ENCODE measurements at places on chromosomes 12 and 14. TPM values are rescaled to one million over a fixed set of nuclear protein-coding genes. Genes with fewer than 3 reads are reported as not detected.

SIX1 gene
- 0.32 TPM for polyA plus RNA-seq

SCNN1A gene
- polyA plus RNA-seq = 47.1 TPM

RNF212B gene
- polyA plus RNA-seq = 0.45 TPM

MYO1A gene
- polyA plus RNA-seq = 775 TPM

- H3K4me3 ChIP-seq = no peak overlapping the region
- H3K27me3 ChIP-seq = no peaks in the 10 kb centered on the region
- no peak overlapping the region for H3K27ac ChIP-seq
- no peaks in the 10 kb centered on the region for H3K4me1 ChIP-seq
- H3K36me3 ChIP-seq = no peaks in the 10 kb centered on the region
Measured at GRCh38 chr12:9047105-9047504, 57.8 kb downstream of the KLRG1 start.

- no peaks in the 10 kb centered on the region for H3K4me1 ChIP-seq
- no peak overlapping the region for H3K27ac ChIP-seq
- no peaks in the 10 kb centered on the region for H3K36me3 ChIP-seq
- H3K4me3 ChIP-seq = no peak overlapping the region
- H3K27me3 ChIP-seq = no peaks in the 10 kb centered on the region
Measured at GRCh38 chr12:70571705-70572268, 65.4 kb downstream of the PTPRB start.

- H3K27ac ChIP-seq = no peak overlapping the region
- no peak overlapping the region for H3K4me3 ChIP-seq
- no peaks in the 10 kb centered on the region for H3K4me1 ChIP-seq
- DNase-seq = peak; percentile 57
- no peaks in the 10 kb centered on the region for H3K36me3 ChIP-seq
- no peaks in the 10 kb centered on the region for H3K27me3 ChIP-seq
Measured at GRCh38 chr12:77152623-77153193, 87.3 kb upstream of the E2F7 start.

DNA sequence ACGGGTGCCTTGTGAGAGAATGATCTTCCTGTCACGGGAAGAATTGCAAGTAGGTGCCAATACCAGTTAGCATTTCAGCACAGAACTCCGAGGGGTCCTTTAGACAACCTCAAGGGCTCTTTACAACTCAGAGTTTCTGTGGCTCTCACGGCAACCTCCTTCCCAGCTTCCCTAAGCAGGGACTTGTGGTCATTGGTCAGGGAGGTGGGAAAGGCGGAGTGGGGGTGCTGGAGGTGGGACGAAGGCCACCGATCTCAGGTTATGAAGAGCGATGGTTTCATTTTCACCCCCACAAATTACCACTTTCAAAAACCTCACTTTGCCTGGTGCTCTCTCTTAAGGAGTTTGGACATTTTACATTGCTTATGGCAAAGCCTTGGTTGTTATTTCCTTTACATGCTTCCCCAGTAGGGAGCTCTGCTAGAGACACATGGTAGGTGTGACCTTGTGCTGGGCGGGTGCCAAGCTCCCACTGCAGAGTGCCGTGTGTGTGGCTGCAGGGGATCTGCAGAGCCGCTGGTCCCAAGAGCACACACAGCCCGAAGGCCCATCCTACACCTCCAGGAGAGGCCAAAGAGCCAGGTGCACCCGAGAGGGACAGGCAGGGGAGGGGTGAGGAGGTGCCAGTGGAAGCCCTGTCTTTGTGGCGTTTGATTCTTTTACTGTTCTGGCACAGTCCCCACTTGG, 21.4 kb downstream of the BCL2L14 start:
- DNase-seq = no peak
- no peak overlapping the region for H3K27ac ChIP-seq
- H3K4me3 ChIP-seq = no peak overlapping the region

GRCh38 chr12:10220398-10221077, 7.9 kb downstream of the GABARAPL1 start:
- H3K4me3 ChIP-seq = no peak overlapping the region
- H3K4me1 ChIP-seq = no peaks in the 10 kb centered on the region
- H3K36me3 ChIP-seq = peaks cover 9% of the 10 kb centered on the region

- H3K27ac ChIP-seq = no peak overlapping the region
- peaks cover 5% of the 10 kb centered on the region for H3K4me1 ChIP-seq
- DNase-seq = no peak
Measured at GRCh38 chr12:32117316-32117715, 10.7 kb downstream of the BICD1 start.

- H3K36me3 ChIP-seq = peaks cover 24% of the 10 kb centered on the region
- H3K4me3 ChIP-seq = no peak overlapping the region
- H3K27me3 ChIP-seq = no peaks in the 10 kb centered on the region
- H3K27ac ChIP-seq = no peak overlapping the region
- H3K4me1 ChIP-seq = no peaks in the 10 kb centered on the region
- no peak for DNase-seq
Measured at GRCh38 chr14:101897326-101897725, 67.0 kb upstream of the DYNC1H1 start.

DNA sequence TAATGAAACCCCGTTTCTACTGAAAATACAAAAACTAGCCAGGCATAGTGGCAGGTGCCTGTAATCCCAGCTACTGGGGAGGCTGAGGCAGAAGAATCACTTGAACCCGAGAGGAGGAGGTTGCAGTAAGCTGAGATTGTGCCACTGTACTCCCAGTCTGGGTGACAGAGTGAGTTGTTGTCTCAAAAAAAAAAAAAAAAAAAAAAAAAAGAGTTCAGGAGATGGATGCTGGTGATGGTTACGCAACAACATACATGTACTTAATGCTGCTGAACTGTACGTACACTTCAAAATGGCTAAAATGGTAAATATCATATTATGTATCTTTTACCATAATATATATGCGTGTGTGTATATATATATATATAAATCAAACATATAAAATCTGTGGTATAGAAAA, 29.0 kb downstream of the ACTN1 start:
- no peak for DNase-seq
- H3K27me3 ChIP-seq = no peaks in the 10 kb centered on the region
- no peaks in the 10 kb centered on the region for H3K36me3 ChIP-seq
- no peak overlapping the region for H3K4me3 ChIP-seq
- peaks cover 70% of the 10 kb centered on the region for H3K4me1 ChIP-seq

- no peaks in the 10 kb centered on the region for H3K36me3 ChIP-seq
- no peaks in the 10 kb centered on the region for H3K4me1 ChIP-seq
Measured at GRCh38 chr12:92000597-92000996, 145.0 kb downstream of the BTG1 start.

GRCh38 chr12:97159377-97159776, 252.3 kb downstream of the NEDD1 start:
- no peaks in the 10 kb centered on the region for H3K36me3 ChIP-seq
- H3K27me3 ChIP-seq = no peaks in the 10 kb centered on the region
- H3K4me3 ChIP-seq = no peak overlapping the region
- no peaks in the 10 kb centered on the region for H3K4me1 ChIP-seq

DNA sequence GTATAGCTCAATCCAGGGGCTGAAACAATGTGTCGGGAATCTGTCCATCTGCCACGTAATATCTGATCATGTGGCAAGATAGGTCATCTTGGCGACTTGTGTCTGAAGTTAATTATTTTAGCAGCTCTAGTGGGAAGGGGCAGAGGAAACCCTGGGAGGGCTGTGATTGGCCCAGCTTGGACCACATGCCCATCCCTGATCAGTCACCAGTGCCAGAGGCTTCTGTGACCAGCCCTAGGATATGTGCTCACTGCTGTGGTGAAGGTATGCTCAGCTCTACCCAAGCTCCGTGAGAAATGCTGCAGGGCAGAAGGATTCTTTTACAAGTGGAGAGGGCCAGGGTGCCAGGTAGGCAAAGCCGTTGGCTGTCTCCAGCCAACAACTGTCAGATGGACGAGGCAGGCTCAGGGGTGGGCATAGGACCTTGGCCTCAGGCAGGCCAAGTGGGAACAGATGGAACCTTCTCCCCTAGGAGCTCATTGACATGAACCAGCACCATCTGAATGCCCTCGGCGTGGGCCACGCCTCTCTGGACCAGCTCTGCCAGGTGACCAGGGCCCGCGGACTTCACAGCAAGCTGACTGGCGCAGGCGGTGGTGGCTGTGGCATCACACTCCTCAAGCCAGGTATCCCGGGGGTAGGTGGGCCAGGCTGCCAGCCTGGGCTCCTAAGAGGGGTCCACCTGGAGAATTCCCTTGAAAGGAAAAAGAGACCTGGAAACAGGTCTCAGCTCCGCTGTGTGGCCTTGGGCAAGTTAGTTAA, 21.1 kb downstream of the MVK start:
- H3K27me3 ChIP-seq = no peaks in the 10 kb centered on the region
- H3K4me3 ChIP-seq = no peak overlapping the region
- DNase-seq = no peak
- no peak overlapping the region for H3K27ac ChIP-seq

- no peak overlapping the region for H3K4me3 ChIP-seq
- H3K4me1 ChIP-seq = no peaks in the 10 kb centered on the region
- H3K36me3 ChIP-seq = no peaks in the 10 kb centered on the region
- no peak overlapping the region for H3K27ac ChIP-seq
- no peak for DNase-seq
- no peaks in the 10 kb centered on the region for H3K27me3 ChIP-seq
Measured at GRCh38 chr12:93877446-93877845, 200.3 kb downstream of the CRADD start.

DNA sequence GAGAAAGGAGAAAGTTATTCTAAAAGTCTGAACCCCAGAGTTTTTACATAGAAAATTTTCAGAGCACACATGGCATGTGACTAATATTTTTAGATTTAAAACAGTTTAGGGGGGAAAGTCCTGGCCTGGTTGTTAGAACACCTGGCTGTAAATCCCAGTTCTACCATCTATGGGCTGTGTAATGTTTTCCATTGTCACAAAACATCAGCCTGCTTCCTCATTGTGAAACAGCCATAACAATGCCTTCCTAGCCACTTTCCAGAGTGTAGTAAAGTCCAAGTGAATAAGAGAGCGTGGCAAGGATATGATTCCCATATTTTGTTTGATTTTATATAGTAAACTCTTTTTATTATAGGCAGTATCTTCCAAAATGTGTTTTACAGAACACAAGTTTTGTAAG, 310.0 kb upstream of the DCN start:
- no peaks in the 10 kb centered on the region for H3K36me3 ChIP-seq
- H3K27ac ChIP-seq = no peak overlapping the region
- no peak overlapping the region for H3K4me3 ChIP-seq
- no peaks in the 10 kb centered on the region for H3K4me1 ChIP-seq
- peak; percentile 39 for DNase-seq

- no peak for DNase-seq
- H3K36me3 ChIP-seq = peaks cover 3% of the 10 kb centered on the region
- no peak overlapping the region for H3K27ac ChIP-seq
- H3K4me1 ChIP-seq = no peaks in the 10 kb centered on the region
- H3K27me3 ChIP-seq = no peaks in the 10 kb centered on the region
Measured at GRCh38 chr12:94326727-94327126, 132.9 kb downstream of the CEP83 start.

GRCh38 chr14:38941488-38941887, 161.5 kb downstream of the SEC23A start:
- no peak overlapping the region for H3K4me3 ChIP-seq
- DNase-seq = no peak
- H3K36me3 ChIP-seq = no peaks in the 10 kb centered on the region
- no peaks in the 10 kb centered on the region for H3K27me3 ChIP-seq
- H3K4me1 ChIP-seq = no peaks in the 10 kb centered on the region
- no peak overlapping the region for H3K27ac ChIP-seq

DNA sequence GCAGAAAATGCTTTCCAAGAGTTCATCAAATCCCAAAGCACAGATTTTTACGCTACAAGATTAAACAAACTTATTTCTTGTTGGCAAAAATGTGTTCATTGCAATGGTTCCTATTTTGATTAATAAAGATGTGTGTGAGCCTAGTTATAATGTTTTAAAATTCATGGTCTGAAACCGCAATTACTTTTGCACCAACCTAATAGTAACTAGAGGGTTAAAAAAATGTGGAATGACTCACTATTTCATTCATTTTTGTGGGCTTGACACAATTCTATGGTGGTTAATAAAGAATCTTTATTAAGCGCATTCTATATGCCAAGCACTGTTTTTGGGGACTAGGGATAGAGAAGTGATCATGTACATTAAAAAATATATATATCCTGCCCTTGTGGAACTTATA, 38.6 kb upstream of the METAP2 start:
- no peaks in the 10 kb centered on the region for H3K36me3 ChIP-seq
- H3K27ac ChIP-seq = no peak overlapping the region
- no peak overlapping the region for H3K4me3 ChIP-seq
- H3K4me1 ChIP-seq = no peaks in the 10 kb centered on the region
- no peaks in the 10 kb centered on the region for H3K27me3 ChIP-seq

- no peaks in the 10 kb centered on the region for H3K27me3 ChIP-seq
- H3K4me1 ChIP-seq = no peaks in the 10 kb centered on the region
- H3K4me3 ChIP-seq = no peak overlapping the region
- peak overlapping the region; percentile 89 for H3K27ac ChIP-seq
- H3K36me3 ChIP-seq = peaks cover 20% of the 10 kb centered on the region
- no peak for DNase-seq
Measured at GRCh38 chr14:101819251-101819990, 57.9 kb downstream of the PPP2R5C start.

GRCh38 chr14:77031759-77032490, 3.4 kb upstream of the IRF2BPL start:
- H3K27ac ChIP-seq = peak overlapping the region; percentile 94
- H3K27me3 ChIP-seq = no peaks in the 10 kb centered on the region
- no peaks in the 10 kb centered on the region for H3K36me3 ChIP-seq
- no peak for DNase-seq

GRCh38 chr12:109513051-109513450, 35.6 kb downstream of the UBE3B start:
- DNase-seq = no peak
- no peaks in the 10 kb centered on the region for H3K4me1 ChIP-seq
- H3K36me3 ChIP-seq = peaks cover 62% of the 10 kb centered on the region
- no peak overlapping the region for H3K27ac ChIP-seq
- no peak overlapping the region for H3K4me3 ChIP-seq
- no peaks in the 10 kb centered on the region for H3K27me3 ChIP-seq

DNA sequence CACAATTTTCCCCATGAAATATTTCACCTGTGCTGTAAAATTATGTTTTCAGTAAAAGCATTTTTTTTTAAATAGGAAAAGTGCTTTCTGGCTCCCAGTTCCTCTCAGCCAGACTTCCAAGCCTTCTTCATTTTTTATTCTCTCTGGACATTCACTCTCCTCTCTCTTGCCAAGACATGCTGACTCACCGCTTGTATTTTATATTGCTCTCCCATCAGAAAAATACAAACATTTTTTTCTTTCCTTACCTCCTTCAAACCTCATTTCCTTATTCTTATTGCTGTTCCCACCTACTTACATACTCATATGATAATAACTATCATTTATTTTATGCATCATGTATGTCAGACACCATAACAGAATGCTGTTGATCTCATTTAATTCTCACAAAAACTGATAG, 37.7 kb upstream of the ZNF641 start:
- H3K36me3 ChIP-seq = no peaks in the 10 kb centered on the region
- no peak for DNase-seq
- H3K4me3 ChIP-seq = no peak overlapping the region
- H3K4me1 ChIP-seq = no peaks in the 10 kb centered on the region
- no peak overlapping the region for H3K27ac ChIP-seq
- H3K27me3 ChIP-seq = no peaks in the 10 kb centered on the region

DNA sequence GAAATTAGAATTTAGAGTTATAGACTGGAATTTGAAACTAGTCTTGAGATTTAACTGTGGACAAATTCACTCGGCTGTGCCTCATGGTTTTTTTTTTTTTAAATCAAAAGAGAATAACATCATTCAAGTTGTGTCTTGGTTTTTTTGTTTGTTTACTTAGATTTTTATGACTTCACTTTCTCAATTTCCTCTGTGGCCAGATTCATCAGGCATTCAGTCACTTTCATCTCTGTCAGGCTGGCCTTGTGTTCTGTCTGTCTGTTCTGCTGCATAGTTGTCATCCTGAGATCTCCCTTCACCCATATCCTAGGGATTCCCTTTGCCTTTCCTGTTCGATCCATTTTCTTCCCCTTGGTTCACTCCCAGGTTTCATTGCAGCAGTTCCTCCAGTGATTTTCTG, 10.0 kb downstream of the MARK3 start:
- H3K36me3 ChIP-seq = no peaks in the 10 kb centered on the region
- H3K27ac ChIP-seq = no peak overlapping the region
- DNase-seq = no peak
- no peak overlapping the region for H3K4me3 ChIP-seq

Measured in small intestine (tissue), 16 donors.